ENCODE measurements at places on chromosomes 5 and 9.

DNA sequence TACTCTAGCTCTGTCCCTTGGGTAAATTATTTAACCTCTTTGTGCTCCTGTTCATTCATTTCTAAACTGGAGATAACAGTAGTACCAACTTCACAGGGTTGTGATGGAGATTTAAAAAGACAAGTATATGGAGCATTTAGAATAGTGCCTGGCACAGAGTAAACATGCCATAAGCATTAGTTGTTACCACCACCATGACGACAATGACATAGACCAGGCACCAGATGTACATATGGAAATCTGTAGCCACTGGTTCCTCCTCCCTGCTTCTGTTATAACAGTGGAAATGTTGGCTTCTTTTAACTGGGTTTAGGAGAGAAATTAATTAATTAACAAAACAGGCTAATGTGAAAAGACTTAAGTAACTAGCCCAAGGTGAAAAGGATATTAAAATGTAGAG, 217.5 kb downstream of the DENND1A start:
- no peaks in the 10 kb centered on the region for H3K4me1 ChIP-seq
- no peaks in the 10 kb centered on the region for H3K27me3 ChIP-seq
- DNase-seq, result no peak
- H3K27ac ChIP-seq, result no peak overlapping the region

DNA sequence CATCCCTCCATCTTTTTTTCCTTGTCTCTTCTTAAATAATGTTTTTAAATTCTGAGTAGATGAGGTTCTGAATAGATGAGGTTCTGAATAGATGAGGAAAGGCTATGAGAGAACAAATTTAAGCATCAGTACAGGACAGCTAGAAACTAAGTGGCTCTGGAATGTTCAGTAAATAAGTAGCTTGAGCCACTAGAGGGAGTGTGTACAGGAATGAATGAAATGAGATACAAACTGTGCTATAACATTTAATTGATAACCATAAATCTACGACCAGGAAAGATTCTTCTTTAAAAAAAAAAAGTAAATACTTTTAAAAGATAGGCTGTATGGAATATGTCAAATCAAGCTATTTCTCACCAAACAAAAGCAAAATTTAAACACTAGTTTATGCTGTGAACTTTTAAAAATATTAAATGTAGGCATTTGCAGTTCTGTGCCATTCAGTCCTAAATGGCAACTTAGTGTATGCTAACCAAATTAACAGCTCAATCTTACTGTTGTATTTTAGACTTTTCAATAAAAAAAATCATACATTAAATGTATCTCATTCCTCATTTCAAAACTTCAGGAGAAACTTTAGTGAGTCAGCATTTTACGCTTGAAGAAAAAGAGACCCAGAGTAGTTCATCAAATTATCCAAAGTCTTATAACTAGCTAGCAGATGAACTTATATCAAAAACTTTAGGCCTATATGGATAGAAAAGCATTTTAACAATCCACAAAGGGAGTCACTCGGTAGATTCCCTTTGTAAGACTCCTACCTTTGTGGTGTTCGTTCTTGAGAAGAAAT, 70.4 kb upstream of the SNX2 start:
- H3K27me3 ChIP-seq, result no peaks in the 10 kb centered on the region
- peak; percentile 52 for DNase-seq

GRCh38 chr9:128043467-128043868, 23.7 kb downstream of the NAIF1 start:
- H3K36me3 ChIP-seq, result no peaks in the 10 kb centered on the region
- H3K4me3 ChIP-seq, result no peak overlapping the region
- no peak for DNase-seq
- H3K27ac ChIP-seq, result no peak overlapping the region

DNA sequence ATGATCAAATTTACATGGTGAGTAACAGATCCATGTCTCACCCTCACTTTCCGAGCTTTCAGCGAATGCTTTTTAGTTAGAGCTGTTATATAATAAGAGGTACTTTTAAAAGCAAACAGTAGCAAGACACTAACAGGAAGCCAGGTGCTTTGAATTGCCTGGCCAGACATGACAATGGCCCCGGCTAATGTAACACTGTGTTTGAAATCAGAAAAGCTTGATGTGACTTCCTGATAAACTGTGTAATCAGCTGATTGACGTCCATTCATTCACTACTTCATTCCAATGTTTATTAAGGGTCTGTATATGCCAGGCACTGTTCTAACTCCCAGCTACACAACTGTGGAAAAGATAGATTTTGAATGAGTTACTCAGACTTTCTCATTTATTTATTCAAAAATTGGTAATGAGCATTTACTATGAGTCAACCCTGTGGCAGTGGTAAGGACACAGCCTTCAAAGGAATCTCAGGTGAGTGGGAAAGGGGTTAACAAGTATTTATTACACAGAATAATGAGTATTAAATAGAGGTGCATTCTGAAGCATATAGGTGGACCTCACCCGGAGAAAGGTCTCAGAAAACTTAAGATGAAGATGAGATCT, 26.6 kb downstream of the DPYSL3 start:
- no peak for DNase-seq
- no peak overlapping the region for H3K27ac ChIP-seq
- H3K36me3 ChIP-seq, result no peaks in the 10 kb centered on the region
- no peak overlapping the region for H3K4me3 ChIP-seq
- H3K4me1 ChIP-seq, result peaks cover 10% of the 10 kb centered on the region

DNA sequence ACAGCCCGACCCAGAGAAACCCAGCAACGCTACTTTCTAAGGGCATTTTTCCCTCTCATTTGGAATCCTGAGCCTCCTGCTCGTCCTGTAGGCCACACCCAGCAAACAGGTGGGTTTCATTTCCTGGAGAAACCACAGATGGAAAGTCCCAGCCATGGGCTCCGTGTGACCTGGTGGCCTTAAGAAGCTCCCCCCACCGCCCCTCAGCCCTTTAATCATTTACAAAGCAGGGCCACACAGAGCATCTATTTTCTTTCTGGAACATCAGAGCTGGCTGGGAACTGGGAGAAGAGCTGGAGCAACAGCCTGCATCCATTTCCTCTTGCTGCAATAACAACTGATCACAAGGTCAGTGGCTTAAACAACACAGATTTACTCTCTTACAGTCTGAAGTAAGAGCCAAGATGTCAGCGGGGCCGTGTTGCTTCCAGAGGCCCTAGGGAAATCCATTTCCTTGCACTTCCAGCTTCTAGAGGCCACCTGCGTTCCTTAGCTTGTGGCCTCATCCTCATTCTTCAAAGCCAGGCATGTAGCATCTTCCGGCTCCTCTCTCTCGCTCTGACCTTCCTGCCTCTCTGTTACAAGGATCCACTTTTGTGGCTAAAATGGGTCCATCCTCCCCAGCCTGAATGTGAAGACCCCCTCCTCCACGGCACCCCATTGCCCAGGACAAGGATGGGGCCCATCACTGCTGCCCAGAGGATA, 40.5 kb downstream of the C9orf50 start:
- H3K4me1 ChIP-seq, result peaks cover 9% of the 10 kb centered on the region
- H3K36me3 ChIP-seq, result no peaks in the 10 kb centered on the region
- DNase-seq, result no peak
- no peak overlapping the region for H3K27ac ChIP-seq

DNA sequence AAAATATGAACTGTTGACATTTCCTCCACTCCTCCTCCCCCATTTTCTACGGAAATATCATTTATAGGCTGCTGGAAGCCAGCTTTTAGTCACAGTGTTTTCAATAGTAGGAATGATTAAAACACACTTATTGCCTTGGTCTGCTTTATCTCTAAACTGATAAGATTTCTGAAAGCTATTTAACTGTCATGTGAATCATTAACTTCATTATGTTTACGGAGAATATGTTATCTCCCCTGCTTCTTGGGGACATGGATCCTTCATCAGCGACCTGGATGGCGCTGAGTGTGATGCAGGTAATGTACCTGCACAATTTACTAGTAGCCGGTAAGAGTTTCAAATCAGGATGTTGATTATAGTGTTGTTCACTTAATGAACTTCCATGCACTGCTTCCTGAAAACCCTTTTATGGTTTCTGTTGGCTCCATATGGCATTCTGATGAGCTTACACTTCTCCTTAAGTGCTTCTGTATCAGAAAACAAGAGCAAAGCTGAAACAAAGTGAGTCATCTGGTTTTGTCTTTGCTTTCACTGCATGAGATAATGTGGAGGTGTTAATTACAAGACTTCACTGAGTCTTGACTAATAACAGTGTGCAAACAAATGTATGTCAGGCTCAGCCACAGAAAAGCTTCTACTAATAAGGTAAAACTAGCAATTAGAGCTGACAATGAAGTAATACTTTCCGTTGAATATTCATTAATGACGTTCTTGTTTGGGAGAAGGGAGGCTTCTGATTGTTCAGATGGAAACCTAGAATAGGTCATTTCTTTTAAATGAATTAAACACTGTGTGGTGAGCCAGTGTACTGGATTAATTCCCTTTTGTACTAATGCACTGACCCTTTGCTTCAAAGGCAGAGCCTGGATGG, 162.4 kb upstream of the ZNF608 start:
- H3K4me3 ChIP-seq, result no peak overlapping the region
- DNase-seq, result no peak
- H3K4me1 ChIP-seq, result peaks cover 13% of the 10 kb centered on the region
- no peaks in the 10 kb centered on the region for H3K27me3 ChIP-seq
- H3K27ac ChIP-seq, result no peak overlapping the region

GRCh38 chr5:173862047-173862477, 26.1 kb upstream of the CPEB4 start:
- peaks cover 13% of the 10 kb centered on the region for H3K4me1 ChIP-seq
- H3K27ac ChIP-seq, result no peak overlapping the region
- no peak for DNase-seq
- H3K4me3 ChIP-seq, result no peak overlapping the region
- no peaks in the 10 kb centered on the region for H3K27me3 ChIP-seq
